ENCODE measurements at places on chromosomes 3 and 15. TPM values are rescaled to one million over a fixed set of nuclear protein-coding genes. Genes with fewer than 3 reads are reported as not detected.

LRRIQ4 gene
- total RNA-seq = 0.63 TPM

FAN1 gene
- total RNA-seq = 44.4 TPM

GREM1 gene
- 2.8 TPM for total RNA-seq

OXTR gene
- total RNA-seq = 2.5 TPM

PLA2G4E gene
- total RNA-seq = not detected
